ENCODE measurements at places on chromosomes 3 and 15.

- no peak for DNase-seq
Observed at GRCh38 chr3:47661121-47661752, 82.6 kb upstream of the CSPG5 start.

DNA sequence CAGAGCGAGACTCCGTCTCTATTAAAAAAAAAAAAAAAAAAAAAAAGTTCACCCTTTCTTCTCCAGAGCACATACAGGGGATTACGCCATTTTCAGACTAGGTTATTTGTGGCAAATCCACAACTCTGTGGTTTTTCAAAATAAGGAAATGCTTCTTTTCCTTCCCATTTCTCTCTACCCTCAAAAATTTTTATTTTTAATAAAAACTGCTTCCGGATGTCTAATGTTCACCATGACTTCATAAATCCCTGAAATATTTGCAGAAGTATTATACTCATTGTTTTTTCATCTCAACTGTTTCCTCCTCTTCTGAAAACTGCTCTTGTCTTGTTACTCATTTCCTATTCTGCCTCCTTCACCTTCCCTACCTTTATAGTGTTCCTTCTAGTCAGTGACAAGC, 45.0 kb upstream of the SLC12A8 start:
- DNase-seq = no peak

- no peak for DNase-seq
Observed at GRCh38 chr3:9224490-9224889, 25.0 kb downstream of the SRGAP3 start.

- no peak for DNase-seq
Observed at GRCh38 chr3:20873235-20873634, 687.2 kb upstream of the SGO1 start.

DNA sequence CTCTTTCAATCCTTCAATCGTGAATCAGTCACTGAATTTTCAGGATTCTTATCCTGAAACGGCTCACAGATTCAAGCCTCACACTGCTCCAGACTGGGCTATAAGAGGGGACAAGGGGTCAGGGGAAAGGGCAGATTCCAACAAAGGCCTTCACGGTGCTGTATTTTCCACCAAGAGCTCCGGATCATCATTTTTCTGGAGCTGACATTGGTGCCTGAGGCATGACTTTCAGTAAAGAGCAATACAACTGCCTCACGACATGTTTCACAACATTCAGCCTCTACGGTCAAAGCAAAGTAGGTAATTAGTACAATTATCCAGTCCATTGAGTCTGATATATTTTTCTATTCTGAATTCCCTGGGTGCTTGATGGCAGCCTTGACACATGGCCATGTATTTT, 185.0 kb upstream of the PRICKLE2 start:
- DNase-seq = no peak

- DNase-seq = no peak
Observed at GRCh38 chr3:108117241-108117775, 26.5 kb upstream of the CD47 start.

DNA sequence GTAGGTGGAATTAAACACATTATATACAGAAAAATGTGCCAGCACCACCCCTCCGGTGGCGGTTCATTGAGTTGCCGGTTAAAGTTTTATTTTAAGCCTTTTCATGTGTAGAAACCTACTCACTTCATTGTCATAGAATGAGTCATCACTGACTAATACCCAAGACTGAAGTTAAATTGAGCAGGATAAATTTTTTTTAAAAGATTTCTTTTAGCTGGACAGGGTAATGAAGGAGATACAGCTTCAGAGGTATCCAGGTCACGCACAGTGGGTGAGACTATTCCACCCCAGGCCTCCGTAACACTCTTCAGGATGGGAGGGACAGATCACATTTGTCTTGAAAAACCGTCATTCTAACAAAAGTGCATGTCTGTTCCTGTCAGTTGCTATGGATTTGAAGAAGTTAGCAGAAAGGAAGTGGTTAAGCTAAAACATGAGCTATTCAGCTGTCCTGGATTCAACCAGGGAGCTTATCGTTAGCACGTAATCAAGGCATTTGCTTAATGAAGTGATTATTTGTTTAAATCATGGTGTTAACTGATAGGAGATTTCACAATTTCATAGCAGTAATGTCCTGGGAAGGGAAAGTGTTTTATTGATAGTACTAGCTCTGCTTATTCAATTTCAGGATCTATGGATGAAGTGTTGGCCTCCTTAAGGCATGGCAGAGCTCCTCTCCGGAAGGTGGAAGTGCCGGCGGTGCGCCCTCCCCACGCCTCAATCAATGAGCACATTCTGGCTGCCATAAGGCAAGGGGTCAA, 23.4 kb downstream of the WHAMM start:
- no peak for DNase-seq

- DNase-seq = no peak
Observed at GRCh38 chr3:107660306-107660976, 137.7 kb downstream of the BBX start.

- DNase-seq = no peak
Observed at GRCh38 chr15:76391309-76391708, 54.7 kb downstream of the ISL2 start.

GRCh38 chr15:80003171-80003570, 32.2 kb upstream of the BCL2A1 start:
- no peak for DNase-seq

GRCh38 chr3:155646128-155646527, 98.7 kb downstream of the PLCH1 start:
- DNase-seq = no peak

DNA sequence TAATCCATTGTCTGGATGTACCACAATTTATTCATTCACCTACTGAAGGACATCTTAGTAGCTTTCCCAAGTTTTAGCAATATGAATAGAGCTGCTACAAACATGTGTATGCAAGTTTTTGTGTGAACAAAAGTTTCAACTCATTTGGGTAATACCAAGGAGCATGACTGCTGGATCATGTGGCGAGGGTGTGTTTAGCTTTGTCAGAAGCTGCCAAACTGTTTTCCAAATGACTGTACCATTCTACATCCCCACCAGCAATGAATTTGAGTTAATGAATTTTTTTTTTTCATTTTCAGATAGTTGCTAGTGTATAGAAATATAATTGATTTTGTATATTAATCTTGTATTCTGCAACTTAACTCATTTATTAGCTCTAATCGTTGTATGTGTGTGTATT, 20.0 kb upstream of the ELP6 start:
- no peak for DNase-seq

DNA sequence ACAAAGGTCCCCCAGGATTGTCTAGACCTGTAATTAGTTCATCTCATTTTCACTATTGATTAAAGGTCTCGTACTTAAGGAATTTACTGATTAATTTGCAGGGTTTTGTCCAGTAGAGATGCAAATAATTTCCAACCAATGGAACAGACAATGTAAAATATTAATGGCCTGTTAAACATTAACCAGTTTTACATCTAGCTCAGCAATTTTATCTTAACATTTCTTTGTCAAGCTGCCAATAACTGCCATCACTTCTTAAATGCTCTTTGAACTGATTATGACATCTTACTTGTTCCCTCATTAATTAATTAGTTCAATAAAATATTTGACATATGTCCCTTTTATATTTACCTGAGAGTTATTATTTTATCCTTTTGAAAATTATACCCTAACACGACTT, 9.4 kb upstream of the STRIT1 start:
- no peak for DNase-seq

DNA sequence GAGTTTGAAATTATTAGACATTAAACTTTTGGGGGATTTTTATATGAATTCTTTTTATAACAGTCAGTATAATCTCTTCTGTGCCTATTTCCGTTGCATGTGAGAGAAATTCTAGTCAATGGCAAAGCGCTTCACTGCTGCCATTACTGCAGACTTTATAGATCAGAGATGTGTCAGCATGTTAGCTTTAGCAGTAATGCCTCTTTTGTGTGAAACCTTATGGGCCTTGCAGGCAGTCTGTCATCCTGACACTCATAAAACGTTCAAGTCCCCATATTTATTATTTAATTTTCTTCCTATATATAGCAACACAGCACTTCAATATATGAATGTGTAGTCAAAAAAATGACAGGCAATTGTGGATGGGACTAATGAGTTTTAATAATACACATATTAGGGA, 191.0 kb downstream of the NLGN1 start:
- DNase-seq = no peak

GRCh38 chr3:143190101-143190500, 70.5 kb downstream of the CHST2 start:
- no peak for DNase-seq

- DNase-seq = no peak
Observed at GRCh38 chr3:78893161-78893560, 874.6 kb downstream of the ROBO1 start.

GRCh38 chr3:62295571-62295970, 77.8 kb downstream of the FEZF2 start:
- DNase-seq = no peak

DNA sequence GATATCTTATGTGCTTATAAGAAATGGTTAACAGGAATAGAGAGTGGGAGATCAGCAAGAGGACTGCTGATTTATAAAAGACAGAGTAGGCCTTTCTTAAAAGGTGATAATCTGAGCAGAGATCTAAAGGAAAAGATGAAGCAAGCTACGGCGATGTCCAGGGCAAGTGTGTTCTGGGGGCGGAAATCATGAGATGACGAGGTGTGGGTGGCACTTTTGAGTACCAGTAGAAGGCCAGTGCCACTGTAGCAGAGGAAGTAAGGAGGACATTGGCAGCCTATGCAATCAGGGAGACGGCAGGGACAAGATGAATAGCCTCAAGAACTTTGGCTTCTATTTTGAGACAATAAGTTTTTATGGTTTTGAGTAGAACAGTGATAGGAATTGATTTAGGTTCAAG, 492.4 kb downstream of the FHIT start:
- no peak for DNase-seq

- DNase-seq = no peak
Observed at GRCh38 chr3:172669021-172669420, 41.8 kb downstream of the NCEH1 start.

DNA sequence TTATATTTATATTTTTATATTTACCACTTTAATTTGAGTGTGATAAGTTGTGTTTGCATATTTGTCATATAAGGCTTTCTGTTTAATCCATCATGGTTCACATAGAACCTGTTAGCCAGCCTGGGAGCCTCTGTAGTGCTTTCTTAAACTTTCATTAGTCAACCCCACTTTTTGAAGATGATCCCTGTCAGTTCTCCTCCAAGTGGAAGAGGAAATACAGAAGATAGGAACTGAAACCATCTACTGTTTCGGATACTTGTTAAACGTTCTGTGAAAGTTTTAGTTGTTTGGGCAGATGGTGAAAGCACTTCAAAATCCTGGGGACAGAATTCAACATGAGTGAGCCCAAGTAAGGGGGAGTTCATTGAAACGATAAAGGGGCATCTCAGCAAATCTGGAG, 4.6 kb upstream of the SAMMSON start:
- no peak for DNase-seq

DNA sequence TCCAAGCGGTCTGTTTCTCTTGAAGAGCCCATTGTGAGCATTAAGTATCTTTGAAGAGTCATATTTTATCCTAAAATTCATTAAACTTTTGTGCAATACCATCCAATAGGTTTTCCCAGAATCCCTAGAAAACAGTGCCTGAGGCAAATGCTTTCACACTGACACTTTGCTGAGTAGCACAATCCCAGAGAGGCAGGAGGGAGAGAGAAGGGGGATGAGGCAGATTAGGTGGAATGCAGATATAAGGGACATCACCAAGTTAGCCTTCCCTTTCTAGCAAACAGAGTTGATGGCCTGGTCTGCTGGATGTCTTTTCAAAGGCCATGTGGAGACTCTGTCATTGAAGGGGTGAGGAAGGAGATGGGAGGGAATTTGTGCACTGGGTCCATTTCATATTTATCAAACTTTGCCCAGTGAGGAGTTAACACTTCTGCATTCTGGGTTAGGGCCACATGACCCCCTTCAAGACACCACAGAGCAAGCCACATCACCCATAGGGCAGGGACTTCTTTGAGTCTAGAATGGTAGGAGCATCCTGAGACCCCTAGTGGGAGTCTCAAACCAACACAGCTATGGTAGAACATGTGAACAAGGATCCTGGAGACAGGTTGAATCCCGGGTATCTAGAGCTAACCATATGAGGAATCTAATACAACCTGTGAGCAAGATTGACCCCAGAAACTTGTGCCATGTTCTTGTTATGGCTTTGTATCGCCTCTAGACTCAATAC, 32.0 kb upstream of the SEMA6D start:
- DNase-seq = no peak

DNA sequence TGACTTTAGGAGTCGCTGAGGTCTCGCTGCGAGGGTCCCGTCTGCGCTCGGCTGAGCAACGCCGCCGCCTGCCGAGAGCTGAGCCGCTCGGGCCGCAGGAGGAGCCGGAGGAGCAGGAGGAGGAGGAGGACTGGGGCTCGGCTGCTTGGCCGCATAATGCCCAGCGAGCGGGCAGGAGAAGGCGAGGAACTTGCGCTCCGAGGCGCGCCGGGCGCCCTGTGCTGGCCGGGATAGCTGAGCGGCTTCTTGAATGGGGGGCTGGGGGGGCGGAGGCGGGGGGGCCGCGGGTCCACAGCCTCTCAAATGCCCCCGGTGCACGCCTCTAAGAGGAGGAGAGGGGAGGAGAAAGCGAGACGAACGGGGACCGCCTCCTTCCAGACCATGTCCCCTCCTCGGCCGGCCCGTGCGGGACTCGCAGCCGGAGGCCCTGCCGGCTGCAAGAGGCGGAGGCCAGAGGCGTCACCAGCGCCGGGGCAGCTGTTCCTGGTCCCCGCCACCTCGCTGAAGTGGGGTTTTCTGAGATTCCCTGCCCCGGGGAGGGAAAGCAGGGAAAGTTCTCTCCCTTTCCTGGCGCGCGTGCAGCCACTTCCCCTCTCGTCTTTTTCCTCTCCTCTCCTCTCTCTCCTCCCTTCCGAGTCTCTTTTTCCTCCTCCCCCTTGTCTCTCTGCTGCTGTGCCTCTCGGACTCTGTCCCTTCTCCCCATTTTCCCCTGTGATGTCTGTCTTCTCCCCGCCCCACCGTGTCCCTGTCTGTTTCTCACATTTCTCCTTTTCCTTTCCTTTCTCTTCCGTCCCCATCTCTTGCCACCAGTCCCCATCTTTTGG, at the start of gene ADAMTS9:
Gene ADAMTS9, minus strand, starts transcription at position 220 of the 824 bp plus-strand sequence. CDS start 343 bp downstream, outside the sequence.
- DNase-seq = no peak

DNA sequence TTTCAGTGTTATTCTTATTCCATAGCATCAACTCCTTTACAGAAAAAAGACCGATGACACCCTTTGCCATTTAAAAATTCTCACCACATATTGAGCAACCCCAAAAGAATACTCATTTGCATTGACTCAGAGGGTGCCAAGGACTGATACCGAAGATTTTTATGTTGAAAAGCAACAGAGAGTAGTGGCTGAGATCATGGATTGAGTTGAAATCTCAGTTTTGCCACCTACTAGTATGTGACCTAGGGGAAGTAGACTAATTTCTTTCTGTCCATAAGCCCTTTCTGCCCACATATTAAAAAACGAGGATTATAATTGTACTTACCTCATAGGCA, 313.9 kb upstream of the SATB1 start:
- no peak for DNase-seq

GRCh38 chr3:190534386-190534785, 20.5 kb downstream of the IL1RAP start:
- no peak for DNase-seq

DNA sequence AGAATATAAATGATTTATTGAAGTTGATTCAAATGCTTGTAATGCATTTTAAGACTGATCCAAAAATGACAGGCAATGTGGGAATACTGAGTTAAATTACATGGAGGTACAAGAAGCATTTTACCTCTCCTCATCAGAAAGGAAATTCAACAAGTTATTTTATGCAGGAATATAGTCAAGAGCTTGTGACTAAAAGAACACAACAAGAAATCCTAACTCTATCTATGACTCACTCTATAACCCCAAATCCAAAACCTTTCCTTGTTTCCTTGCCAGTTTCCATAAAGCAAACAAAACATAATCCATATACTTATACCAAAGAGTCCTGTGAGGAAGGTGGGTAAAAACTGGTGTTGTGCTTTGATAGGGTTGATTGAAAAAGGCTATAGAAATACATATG, 30.8 kb downstream of the SIN3A start:
- no peak for DNase-seq

- no peak for DNase-seq
Observed at GRCh38 chr15:80211976-80212375, 40.0 kb downstream of the CTXND1 start.

Data from activated naive CD4-positive, alpha-beta T cell (primary cell).